NCI-H2081 treated with DMSO at 0.1 percent for 48 hours (cell line): ENCODE measurements at places on chromosomes 1 and 21.

DNA sequence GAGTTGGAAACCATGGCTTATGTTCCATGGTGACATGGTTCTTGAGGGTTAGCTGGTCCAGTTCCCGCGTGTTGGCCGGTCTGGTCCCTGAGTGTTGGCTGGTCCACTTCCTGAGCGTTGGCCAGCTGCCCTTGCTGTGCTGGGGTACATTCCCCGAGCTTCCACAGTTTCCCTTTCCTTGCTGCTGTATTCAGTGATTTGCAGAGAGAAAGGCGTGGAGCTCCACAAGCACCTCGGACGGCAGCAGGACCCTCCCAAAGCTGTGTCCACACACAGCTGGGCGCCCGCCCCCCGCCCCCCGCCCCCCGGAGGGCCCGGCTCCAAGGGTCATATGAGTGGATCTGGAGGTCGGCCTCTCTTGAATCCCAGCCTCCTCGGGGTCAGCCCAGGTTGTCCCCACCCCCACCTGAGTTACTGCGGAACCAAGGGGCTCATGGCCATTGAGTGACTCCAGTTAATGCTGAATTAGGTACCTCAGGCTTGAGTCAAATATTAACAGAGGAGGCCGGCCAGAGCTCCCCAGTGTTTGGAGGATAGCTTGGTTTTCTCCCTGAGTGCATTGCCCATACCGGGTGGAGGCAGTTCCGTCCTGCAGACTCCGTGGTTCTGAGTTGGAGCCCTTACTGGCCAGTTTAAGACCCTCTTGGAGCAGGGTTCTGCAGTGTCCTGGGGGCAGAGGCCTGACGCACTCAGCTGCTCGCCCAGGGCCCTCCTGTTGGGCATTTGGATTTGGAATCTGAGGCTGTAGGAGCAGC lies 18.4 kb downstream of the COL18A1 start:
- DNase-seq: no peak

GRCh38 chr1:203152158-203153034 lies 23.2 kb downstream of the MYBPH start:
- DNase-seq: no peak

- DNase-seq: no peak
These were observed 15.3 kb downstream of the NUDC start for GRCh38 chr1:26936823-26937222.

DNA sequence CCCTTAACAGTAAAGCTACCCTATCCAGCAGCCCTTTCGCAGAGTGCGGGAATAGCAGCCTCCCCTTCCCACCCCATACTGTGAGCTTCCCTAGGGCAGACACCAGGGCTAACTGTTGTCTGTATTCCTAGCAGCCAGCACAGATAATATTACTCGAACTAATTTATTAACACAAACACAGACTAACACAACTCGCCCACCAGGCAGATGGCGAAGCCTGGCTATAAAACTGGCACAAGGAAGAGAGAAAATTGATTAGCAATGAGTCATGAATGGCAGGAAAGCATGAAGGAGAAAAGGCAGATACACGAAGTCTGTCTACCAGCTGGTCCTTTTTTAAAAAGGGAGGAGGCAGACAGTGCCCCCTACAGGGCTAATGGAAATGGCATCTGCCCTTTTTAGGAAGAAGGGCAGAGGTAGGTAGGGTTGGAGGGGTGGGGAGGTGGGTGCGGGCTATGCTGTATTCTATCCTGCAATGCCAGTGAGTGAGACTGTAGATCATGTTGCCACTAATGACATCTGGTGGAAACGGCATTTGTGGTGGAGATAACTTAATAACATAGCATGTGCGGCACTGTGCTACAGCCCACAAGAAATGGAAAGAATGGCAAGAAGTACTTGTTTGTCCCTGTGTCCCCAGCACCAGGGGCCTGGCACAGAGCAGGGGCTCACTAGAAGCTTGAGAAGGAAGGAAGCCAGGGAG lies 30.6 kb upstream of the CTPS1 start:
- DNase-seq: no peak

DNA sequence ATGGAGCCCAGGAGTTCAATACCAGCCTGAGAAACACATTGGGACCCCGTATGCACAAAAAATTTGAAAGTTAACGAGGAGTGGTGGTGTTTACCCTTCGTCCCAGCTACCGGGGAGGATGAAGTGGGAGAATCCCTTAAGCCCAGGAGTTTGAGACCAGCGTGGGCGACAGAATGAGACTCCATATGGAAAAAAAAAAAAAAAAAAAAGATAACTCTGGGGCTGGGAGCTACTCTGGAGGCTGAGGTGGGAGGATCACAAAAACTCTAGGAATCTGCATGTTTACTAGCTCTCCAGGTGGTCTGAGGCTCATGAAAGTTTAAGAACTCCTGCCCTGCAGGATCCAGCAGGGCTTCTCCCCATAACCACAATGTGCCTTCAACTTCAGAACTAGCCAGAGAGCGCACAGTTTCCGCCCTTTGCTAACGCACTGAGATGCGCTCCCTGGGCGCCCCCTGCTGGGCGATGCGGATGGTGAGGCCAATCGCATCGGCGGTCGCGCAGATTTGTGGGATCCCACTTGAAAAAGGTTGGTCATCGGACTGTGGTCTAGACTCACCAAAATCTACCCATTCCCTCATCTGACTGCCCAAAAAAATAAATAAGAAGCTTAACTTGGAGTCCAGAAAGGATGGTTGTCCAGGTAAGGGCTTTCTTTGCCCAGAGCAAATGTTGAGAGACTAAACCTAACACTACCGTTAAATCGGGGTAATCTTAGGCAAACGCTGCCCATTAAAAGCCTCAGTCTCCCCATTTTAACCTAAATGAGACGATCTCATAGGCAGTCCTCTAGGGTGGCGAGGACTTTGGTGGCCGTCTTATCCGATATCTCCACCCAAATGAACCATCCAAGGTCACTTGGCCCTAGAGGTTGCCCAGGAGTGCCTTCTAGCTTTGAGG lies 8.8 kb downstream of the ZNF683 start:
- DNase-seq: no peak

DNA sequence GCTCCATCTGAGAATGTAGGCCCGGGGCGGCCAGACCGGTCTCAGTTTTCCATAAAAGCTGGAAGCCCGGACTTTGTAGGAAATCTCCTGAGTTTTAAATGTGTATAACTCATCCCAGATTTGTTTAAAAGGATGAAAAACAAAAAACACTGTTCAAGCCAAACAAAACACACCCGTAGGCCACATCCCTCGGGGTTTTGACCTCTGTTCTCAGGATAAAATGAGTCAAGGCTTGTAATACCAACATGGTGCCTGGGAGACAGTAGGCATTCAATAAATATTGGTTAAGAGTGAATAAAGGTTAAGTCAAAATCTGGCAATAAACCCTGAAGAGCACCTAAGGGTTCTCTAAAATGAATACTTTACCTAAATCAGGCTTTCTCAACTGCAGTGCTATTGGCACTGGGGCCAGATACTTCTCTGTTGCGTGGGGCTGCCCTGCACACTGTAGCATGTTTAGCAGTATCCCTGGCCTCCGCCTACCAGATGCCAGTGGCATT lies 55.0 kb downstream of the KAZN start:
- no peak for DNase-seq

GRCh38 chr1:62722796-62723195 lies 34.6 kb upstream of the DOCK7 start:
- no peak for DNase-seq

DNA sequence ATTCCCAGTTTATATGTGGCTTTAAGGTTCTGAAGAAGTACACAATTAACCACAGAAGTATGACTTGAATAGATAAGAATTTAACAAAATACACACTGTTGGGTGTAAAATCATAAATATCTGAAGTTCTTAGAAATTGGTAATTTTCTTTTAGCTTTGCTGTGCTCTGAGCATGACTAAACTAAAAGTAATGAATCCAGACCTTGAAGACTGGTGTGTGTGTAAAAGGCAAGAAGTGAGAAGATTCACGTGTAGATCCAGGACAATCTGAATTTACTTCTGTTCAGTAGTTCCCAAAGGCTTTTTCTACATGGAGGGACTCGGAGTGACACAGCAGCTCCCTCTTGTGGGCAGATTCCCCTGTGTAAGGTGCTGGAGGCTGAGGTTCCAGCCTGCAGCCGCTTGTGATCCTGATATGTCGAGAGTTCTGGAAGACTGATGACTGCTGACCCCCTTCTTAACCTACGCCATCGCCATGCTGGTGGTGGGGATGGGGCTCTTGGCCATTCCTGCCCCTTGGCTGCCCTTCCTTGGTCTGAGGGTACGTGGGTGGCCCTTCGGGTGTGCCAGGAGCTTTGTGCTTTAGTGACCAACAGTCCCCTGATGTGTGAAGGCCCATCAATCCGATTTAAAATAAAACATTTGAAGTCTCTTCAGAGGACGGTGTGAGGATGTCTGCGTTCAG lies 62.7 kb downstream of the ADARB1 start:
- no peak for DNase-seq

DNA sequence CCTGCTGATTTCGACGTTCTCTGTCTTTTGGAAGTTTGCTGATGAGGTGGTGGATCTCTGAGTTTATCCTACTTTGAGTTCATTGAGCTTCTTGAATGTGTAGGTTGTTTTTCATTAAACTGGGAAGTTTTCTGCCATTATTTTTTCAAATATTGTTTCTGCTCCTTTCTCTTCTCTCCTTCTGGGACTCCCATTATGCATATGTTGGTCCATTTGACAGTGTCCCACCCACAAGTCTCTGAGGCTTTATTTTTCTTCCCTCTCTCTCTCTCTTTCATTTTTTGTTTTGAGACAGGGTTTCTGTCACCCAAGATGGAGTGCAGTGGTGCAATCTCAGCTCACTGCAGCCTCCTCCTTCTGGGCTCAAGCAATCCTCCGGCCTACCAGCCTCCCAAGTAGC lies 11.7 kb downstream of the TNFRSF18 start:
- DNase-seq: no peak

GRCh38 chr1:11397151-11397901 lies 81.6 kb upstream of the DISP3 start:
- no peak for DNase-seq

DNA sequence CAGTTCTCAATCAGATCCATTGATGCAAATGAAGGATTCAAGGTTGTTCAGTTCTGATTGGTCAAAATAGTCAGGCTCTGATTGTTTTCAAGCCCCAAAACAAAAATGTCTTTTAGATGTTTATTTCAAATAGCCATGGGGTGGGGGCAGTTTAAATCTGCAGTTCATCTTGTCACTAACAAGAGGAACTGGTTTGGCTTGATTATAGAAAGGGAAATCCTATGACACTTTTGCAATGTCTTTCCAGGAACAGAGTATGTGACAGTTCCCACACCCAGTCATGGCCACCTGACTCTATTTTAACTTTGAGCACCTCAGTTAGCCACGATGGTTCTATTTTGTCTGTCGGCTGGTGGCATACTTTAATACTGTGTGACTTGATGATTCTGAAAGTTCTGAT lies 1544.1 kb downstream of the PLA2G4A start:
- no peak for DNase-seq

DNA sequence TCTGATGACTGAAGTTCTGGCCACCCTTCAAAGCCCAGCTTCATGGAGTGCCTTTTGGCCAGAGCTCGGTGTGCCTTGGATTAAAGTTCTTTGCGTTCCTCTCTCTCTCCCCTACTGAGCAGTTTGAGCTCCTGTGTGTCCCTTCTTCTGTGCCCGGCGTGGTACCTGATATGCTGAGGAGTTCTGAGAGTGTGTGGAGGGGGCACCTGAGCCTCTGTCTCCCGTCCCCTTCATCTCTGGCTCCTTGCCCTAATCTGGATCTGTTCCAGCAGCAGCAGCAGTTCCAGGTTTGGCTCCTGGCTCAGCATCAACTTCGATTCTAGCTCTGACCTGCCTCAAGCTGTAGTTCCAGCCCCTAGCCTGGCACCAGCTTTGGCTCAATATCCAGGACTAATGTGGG lies 25.1 kb upstream of the MYCL start:
- no peak for DNase-seq

GRCh38 chr1:25744140-25744581 lies 55.8 kb upstream of the SELENON start:
- no peak for DNase-seq

DNA sequence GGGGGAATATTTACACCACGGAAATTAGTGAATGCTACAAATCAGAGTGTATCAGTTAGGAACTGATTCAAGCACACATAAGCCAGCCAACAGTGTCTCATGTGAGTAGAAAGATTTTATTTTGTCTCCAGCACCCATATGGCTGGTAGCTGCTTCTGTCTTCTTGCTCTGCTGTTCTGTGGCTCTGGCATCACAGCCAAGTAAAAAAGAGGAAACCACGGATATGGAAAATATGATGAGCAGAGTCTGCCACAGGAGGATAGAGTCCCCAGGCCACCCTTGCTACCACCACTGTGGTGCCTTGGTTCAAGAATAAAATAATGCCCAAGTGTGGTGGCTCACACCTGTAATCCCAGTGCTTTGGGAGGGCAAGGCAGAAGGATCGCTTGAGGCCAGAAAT lies 53.6 kb upstream of the SPOCD1 start:
- no peak for DNase-seq

- no peak for DNase-seq
These were observed 1398.6 kb downstream of the MRPL39 start for GRCh38 chr21:24208562-24209260.

GRCh38 chr1:145983206-145983675 lies 13.1 kb downstream of the TXNIP start:
- no peak for DNase-seq

- peak; percentile 91 for DNase-seq
These were observed 130.7 kb downstream of the FAM78B start for GRCh38 chr1:166036092-166036491.

GRCh38 chr21:30674312-30674711 lies 31.6 kb downstream of the KRTAP20-3 start:
- no peak for DNase-seq

- no peak for DNase-seq
These were observed 13.9 kb upstream of the PDIK1L start for GRCh38 chr1:26097696-26098095.

- DNase-seq: no peak
These were observed 843 bp upstream of the BCAN start for GRCh38 chr1:156640842-156641706.

GRCh38 chr1:193538003-193538354 lies 351.6 kb upstream of the B3GALT2 start:
- no peak for DNase-seq

- DNase-seq: peak; percentile 61
These were observed 599.4 kb downstream of the LTN1 start for GRCh38 chr21:28393279-28393678.

- no peak for DNase-seq
These were observed 4.9 kb downstream of the TGFB2 start for GRCh38 chr1:218350035-218350525.

- DNase-seq: no peak
These were observed 290.9 kb downstream of the SIPA1L2 start for GRCh38 chr1:232339073-232339472.

- DNase-seq: no peak
These were observed 21.8 kb upstream of the ADGRB2 start for GRCh38 chr1:31785947-31786290.
